Foreskin keratinocyte (primary cell): ENCODE measurements at places on chromosomes 11 and 22.
A peak's percentile ranks its signal among the peaks of the same experiment; 100 is the strongest.

- peak; percentile 20 for DNase-seq
Measured at GRCh38 chr11:70556884-70557741, 158.8 kb downstream of the CTTN start.

DNA sequence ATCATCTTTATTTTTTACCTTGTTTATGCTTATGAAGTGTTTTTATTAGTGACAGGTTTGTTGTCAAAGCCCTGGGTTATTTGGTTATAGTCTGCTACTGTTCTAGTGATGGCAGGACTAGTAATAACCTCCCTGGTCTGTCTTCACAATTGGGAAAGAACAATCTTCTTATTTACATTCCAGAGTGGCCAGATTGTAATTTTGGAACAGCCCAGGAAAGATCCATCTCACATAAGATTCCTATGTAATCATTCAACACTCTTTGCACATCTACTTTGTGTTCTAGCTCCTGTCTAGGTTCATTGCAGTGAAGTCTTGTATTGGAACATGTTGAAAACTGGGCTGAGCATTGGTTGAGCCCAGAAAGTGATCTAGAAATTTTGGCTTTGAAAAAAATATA, 63.8 kb downstream of the CYB5R2 start:
- no peak for DNase-seq

- DNase-seq, result no peak
Measured at GRCh38 chr11:127000291-127000968, at the start of gene KIRREL3. KIRREL3 (minus strand) TSS chr11:127000770.

GRCh38 chr11:96237766-96238266, 105.2 kb downstream of the MAML2 start:
- DNase-seq, result no peak

DNA sequence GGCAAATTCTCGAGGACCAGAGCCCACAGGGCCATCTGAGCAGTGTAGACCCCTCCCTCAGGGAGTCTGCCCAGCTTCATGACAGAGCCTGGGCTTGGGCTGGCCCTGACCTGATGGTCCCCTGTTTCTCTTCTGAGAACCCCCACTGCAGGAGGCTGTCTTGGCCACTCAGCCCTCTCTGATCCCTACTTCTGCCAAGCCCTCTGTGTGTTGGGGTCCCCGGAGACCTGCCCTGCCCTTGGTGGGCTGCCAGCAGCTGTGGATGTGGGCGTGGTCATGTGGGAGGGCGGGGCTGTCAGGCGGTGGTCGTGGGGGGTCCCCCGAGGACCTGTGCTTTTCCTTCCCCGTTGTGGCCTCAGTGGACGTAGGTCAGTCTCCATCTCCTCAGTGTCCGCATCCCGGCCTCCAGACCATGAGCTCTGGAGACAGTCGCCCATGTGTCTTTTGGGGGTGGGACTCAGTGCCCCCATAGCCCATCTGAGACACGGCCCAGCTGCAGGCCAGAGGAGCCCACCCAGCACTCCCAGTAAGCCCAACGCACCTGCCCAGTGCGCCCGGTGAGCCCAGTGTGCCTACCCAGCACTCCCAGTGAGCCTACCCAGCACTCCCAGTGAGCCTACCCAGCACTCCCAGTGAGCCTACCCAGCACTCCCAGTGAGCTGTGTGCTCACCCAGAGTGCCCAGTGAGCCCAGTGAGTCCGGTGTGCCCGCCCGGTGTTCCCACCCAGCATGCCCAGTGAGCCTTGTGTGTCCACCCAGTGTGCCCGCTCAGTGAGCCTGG, 409.2 kb downstream of the TBC1D22A start:
- no peak for DNase-seq

GRCh38 chr11:110728476-110728875, 16.2 kb upstream of the ARHGAP20 start:
- no peak for DNase-seq

DNA sequence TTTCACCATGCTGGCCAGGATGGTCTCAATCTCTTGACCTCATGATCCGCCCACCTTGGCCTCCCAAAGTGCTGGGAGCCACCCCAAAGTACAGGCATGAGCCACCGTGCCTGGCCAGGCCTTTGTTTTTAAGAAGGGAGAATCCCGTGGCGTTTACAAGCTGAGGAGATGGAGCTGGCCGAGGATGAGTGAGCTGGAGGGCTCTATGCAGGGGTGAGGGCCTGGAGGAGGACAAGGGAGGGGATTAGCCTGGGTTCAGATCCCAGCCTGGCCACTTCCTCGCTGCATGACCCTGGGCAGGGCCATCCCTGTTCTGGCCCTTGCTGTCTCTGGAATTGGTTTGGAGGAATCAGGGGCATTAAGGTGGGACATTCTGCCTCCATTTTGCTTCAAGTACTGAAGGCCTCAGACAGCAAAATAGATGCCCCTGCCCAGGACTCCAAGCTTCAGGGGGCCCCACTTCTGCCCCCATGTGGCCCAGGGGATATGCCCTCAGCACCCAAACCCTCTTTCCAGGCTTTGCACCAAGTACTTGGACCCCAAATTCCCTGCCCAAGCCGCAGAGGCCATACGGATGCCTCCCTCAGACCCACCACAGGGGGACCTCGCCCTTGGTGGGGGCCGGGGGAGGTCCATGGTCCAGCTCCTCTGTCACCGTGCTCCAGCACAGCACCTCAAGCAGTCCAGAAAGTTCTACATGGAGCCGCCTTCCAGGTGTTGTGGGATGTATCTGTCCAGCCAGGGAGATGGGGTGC, 12.1 kb upstream of the LRP5 start:
- DNase-seq, result no peak

DNA sequence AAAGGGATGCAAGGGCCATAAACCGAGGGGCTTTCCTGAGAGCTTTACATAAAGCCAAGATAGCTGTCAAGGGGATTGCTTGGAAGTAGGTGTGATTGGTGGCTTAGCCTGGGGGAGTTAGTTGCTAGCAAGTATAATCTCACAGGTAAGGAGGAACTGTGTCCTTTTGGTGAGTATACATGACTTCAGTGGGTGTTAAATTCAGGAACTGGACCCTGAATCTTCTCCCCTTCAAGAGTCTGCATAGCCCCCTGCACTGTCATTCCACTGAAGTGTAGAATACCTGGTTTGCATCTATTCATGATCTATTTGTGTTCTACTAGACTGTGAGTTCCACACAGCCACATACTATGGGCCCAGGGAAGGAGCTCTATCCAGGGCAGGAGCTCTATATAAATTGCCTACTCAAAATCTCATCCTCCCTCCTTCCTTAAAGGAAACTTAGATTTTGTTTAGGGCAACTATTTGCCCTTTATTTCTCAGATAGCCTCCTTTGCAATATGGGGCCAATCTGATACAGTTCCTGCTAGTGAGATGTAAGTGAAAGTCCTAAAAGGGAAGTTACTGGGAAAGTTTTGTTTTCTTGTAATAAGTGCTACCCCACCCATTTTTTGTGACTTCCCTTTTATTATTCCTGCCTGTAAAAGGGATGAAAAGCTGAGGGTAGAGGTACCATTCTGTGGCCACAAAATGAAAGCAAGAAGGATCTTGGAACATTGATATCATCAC, 120.5 kb downstream of the PGR start:
- DNase-seq, result no peak

DNA sequence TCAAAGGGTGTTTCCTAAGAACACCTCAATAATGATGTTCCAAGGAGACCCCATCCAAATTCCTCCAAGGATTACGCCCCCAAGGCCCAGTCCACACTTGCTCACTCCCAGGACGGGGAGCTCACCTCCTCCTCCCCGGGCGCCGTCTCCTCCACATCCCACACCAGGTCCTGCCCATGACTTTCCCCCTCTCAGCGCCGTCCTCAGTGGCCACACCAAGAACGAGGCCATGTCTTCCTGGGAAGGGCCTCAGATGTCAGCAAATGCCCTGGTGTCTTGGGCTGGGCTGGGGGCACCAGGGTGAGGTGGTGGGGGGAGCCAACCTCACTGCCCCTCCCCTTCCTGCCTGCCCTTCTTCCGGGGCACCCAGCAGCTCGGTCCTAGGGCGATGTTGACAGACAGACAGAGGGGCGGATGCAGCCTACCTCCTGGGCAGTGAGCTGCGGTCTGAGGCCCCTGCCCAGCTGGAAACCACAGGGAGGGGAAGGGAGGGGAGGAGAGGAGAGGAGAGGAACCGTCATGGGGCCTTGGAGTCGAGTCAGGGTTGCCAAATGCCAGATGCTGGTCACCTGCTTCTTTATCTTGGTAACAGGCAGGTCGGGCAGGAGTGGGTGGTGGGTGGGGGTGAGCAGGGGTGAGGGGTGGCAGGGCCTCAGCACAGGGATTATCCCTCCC, at the start of the genes C11orf21 and TSPAN32:
TSS of gene C11orf21 (minus strand) at position 288 of the 675 bp plus-strand sequence. CDS start at position 178, 110 bp downstream.
TSS of gene TSPAN32 (plus strand) at position 383 of the 675 bp plus-strand sequence. CDS start at position 520, 137 bp downstream.
- no peak for DNase-seq

GRCh38 chr11:74023276-74023675, 14.4 kb upstream of the UCP3 start:
- DNase-seq, result no peak

DNA sequence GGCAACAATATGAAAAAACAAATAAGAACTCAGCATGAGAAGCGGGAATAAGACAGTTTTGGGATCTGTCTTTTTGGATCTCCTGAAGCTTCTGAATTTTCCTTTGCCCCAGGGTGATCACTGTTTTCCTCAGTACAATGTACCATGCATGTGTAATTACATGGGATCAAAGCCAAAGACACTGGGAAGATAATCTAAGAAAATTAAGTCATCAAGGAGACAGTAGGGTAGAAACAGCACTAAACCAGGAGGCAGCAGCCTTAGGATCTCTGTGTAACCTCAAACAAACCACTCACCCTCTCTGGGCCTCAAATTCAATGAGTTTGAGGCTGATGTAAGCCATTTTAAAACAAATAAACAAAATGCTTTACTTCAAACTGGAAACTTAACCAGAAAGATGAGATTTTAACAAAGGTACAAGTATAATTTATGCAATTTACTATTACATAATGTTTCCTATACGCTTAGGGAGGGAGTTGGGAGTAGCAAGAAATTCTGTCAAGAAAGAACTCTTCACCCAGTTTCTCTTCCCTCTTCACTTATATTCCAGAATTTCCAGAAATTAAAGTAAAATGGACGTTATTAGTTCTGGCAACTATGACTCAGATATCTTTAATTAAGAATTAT, 77.0 kb downstream of the RAB30 start:
- DNase-seq, result peak; percentile 5

DNA sequence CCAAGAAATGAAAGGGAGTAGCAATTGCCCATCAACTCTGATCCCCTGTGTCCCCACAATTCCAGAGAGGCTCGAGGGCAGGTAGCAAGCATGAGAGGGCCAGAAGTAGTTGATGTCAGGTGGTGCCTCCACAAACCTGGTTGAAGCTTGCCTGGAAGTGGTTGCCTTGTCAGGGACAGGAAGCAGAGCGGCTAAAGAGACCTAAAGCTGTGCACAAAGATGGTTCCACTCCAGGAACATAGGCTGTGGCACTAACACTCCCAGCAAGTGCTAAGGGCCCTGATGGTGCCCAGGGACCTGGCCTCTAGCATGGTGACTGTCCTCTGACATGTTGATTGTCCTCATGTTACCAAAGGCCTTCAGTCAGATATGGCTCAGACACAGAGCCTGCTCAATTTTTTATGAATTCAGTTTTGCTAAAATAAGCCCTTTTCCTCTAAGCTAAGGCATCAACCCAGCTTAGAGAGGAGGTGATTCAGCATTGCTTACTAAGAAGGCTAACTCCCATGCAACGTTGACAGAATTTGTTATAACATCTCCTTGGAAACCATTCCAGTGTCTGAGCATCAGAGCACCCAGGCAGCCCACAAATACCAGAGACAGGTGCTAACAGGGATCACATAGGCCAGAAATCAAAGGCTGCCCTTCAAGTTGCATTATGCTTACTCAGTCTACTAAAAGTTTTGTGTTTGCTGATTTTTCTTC, 196.3 kb upstream of the ARHGAP20 start:
- peak; percentile 90 for DNase-seq

DNA sequence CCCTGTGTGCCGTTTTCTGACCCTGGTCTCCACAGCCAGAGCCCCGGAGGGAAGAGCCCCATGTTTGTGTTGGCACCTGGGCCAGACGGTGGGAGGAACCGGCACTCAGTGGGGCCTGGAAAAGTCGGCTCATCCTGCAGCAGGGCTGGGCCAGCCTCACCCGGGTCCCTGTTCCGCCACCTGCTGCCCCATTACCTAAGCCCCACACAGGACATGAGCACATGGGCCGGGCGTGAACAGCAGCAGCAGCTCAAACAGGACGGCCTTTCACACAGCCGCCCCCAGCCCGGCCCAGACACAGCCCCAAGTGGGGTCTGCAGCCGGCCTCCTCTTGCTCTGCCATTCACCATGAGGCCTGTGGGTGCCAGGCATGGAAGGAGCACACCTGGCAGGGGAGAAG, 302.4 kb downstream of the MN1 start:
- no peak for DNase-seq

DNA sequence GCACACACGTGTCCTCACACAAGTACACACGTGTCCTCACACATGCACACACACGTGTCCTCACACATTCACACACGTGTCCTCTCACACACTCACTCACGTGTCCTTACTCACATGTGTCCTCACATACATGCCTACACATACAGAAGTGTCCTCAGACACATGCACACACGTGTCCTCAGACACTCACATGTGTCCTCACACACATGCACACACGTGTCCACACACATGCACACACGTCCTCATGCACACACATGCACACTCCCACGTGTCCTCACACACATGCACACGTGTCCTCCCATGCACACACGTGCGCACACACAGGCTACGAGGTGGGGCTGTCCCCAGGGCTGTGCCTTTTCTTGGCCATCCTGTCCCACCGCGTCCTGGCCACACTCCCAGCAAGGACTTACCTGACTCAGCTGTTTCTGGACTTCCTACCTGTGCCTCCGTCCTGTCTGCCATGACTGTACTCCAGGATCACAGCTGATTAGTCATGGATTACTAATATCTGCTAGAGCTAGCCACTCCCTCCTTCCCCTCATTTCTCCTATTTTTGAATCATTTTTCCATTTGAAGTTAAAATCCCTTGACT, 990.2 kb downstream of the BRD1 start:
- DNase-seq, result peak; percentile 13

DNA sequence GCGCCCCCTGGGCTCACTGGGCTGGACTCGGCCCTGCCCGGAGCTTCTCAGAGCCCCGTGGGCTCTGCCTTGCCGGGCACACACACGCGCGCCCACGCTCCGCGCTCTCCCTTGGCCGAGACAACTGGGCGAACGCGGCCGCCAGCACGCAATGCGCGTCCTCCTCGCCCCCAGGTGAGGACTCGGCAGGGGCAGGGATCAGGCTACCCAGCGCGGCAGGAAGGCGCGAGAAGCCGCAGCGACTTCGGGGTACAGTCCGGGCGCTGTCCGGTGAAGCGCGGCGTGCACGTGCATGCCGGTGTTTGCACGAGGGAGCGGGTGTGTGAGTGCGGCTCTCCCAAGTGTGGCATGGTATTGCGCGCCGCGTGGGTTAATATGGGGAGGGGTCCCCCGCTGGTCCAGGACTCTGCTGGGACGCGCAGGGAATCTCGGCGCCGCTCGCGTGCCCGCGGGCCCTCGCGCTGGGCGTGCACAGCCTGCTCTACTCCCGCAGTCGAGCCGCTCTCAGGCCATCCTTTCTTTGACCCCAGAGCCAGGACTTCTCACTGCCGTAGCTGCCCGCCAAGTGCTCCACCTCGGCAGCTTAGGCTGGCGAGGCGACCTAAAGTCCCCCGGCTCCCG, 5.4 kb downstream of the WNT7B start:
- DNase-seq, result no peak
